ENCODE measurements at places on chromosomes 7 and 10. TPM values are rescaled to one million over a fixed set of nuclear protein-coding genes. Genes with fewer than 3 reads are reported as not detected.

- DNase-seq, result no peak
Observed at GRCh38 chr10:17244700-17245365, 16.8 kb downstream of the VIM start.

GRCh38 chr10:17028798-17029197, 100.8 kb downstream of the CUBN start:
- DNase-seq, result no peak

DNA sequence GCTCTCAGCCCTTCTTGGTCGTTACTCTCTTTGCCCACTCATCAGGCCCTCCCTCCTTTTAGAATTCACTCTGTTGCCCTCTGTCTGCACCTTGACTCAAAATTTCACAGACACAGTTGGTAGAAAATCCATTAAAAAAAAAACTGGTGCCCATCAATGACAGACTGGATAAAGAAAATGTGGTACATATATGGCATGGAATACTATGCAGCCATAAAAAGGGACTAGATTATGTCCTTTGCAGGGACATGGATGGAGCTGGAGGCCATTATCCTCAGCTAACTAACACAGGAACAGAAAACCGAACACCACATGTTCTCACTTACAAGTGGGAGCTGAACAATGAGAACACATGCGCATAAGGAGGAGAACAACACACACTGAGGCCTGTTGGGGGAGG, 115.7 kb downstream of the PARP12 start:
- DNase-seq, result no peak

- DNase-seq, result no peak
Observed at GRCh38 chr7:151232091-151232916, at the start of gene CHPF2. TSS of gene CHPF2 (plus strand) at chr7:151232483. CDS start at chr7:151234012, 1,529 bp downstream.

Gene C10orf90
- 3.4 TPM for total RNA-seq

DNA sequence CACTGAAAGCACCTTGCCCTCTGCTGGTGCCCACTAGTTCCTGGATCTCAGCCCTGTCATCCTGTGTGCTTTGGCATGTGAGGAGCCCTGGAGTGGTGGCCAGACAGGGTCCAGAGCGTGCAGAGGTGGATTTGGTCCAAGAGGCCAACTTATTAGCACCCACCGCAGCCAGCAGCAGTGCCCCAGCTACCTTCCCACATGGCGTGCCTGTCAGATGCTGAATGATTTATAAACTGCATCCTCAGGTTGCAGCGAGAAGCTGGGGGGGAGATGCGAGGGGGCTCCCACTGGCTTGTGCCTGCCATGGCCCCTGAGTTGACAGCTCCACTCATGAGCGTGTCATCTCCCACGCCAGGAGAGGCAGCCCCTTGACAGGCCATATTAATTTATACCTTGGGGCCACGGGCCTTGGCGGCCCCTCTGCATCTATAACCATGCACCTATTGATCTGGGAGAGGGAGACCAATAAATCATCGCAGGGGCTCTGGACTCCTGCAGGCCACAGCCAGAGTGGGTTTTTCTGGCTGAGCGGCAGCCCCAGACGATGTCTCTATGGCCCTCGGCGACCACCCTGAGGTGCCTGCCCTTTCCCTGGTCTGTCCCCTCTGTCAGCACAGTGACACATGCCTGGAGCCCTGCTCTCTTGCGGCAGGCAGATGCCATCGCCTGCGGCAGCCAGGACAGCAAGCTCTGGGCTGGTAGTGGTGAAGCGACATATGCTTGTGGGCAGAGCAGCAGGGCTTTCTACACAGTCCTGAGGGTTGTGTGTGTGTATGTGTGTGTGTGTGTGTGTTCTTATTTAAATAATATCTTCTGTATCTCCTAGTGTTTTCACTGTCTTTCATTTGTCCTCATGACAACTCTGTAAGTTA, 120.8 kb downstream of the CDH23 start:
- no peak for DNase-seq

- DNase-seq, result no peak
Observed at GRCh38 chr7:27697861-27698430, 35.3 kb upstream of the HIBADH start.

GRCh38 chr10:1850971-1851527, 113.7 kb upstream of the ADARB2 start:
- no peak for DNase-seq

- DNase-seq, result no peak
Observed at GRCh38 chr7:11795231-11795630, 36.8 kb downstream of the THSD7A start.

- peak; percentile 66 for DNase-seq
Observed at GRCh38 chr10:67520924-67521520, 175.0 kb downstream of the CTNNA3 start.

GRCh38 chr7:7014827-7015595, 167.3 kb upstream of the C1GALT1 start:
- DNase-seq, result peak; percentile 81

Gene COL26A1
- 15.4 TPM for total RNA-seq

Gene PLXDC2
- total RNA-seq, result 80.9 TPM

Gene CD36
- total RNA-seq, result 90.4 TPM

Gene SPDYE8
- 0.06 TPM for total RNA-seq

DNA sequence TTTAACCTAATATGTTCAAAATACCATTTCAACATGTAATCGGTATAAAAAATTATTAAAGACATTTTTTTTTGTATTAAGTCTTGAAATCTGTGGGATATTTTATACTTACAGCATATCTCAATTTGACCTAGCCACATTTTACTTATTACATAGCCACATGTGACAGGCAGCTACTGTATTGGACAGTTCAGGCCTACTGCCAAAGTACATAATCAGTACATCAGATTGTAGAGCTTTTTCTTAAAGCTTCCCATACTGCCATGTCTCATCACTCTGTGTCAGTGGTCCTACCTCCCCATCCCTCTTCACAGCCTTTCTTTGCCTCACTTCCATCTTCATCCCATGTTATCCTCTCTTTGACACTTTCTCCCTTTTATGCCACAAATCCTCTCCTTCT, 43.0 kb downstream of the LOXL4 start:
- no peak for DNase-seq

- DNase-seq, result no peak
Observed at GRCh38 chr7:115911465-115911864, 119.1 kb downstream of the TFEC start.
